Activated T-cell treated with anti-CD3 and anti-CD28 coated beads, Interleukin-2, amount 50 U/mL, for 72 hours (primary cell): ENCODE measurements at places on chromosomes 7 and 10. TPM values are rescaled to one million over a fixed set of nuclear protein-coding genes. Genes with fewer than 3 reads are reported as not detected.

DNA sequence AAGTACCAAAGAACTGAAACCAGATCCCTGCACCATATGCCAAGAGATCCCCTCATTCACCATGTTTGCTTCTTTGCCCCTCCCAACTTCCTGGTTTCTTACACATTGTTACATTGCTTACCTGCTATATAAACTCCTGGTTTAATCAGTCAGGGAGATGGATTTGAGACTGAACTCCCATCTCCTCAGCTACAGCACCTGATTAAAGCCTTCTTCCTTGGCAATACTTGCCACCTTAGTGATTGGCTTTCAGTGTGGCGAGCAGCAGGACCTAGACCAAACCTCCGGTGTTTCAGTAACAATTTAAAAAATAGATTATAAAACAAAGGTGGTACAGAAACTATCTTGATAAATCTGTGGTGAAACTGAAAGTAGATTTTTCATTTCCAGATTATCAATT is 122.6 kb downstream of the ST7 start:
- DNase-seq: no peak

GRCh38 chr10:52597189-52597863 is 175.3 kb downstream of the MBL2 start:
- DNase-seq: no peak

DNA sequence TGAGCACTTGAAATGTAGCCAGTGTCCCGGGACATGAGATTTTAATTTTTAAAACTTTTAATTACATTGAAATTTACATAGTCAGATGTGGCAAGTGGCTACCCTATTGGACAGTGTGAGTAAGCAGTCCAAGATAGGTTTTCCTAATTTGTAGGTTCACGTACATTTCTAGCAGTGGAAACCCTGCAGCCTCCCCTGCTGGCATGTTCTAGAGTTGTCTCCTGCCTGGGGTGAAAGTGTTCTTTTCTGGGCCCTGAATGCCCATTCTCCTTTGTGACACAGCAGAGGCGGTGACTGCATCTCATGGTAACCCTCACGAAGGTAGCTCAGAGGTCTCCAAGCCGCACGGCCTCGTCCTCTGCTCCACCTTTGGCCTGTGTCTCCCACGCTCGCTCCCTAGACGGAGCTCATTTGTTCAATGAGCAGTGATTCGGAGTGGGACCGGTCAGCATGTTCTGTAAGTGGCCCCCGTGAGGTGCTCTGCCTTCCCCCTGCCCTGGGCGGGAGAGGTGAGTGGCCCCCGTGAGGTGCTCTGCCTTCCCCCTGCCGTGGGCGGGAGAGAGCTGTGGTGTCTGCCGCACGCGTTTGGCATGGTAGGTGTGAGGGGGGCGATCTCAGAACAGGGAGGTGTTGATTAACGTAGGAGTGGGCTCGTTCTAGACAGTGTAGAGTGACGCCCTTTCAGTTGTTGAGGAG is 18.0 kb downstream of the WDR37 start:
- no peak for DNase-seq

- no peak for DNase-seq
Measured at GRCh38 chr7:3068530-3068929, 24.9 kb upstream of the CARD11 start.

GBX1 gene
- total RNA-seq: not detected

DNA sequence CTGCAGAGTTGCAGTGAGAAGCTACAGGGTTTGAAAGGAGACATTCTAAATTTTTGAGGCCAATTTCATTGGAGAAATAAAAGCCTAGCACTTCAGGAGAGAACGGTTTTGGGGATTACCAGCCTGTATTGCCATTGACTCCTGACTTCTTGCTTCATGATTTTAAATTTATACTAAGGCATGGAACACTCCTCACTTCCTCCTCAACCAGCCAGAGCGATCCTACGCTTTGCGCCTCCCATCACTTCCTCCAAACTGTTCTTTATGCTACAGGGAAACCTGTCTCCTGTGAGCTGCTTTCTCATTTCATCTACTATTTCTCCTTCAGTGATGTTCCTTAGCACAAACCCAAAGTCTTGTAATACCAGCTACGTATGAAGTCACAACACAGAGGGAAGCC is 495.1 kb downstream of the SUGCT start:
- no peak for DNase-seq

ERVW-1 gene
- total RNA-seq: not detected

CYP51A1 gene
- total RNA-seq: 29.9 TPM

GRCh38 chr10:129779126-129780111 is 184.7 kb downstream of the EBF3 start:
- no peak for DNase-seq

DNA sequence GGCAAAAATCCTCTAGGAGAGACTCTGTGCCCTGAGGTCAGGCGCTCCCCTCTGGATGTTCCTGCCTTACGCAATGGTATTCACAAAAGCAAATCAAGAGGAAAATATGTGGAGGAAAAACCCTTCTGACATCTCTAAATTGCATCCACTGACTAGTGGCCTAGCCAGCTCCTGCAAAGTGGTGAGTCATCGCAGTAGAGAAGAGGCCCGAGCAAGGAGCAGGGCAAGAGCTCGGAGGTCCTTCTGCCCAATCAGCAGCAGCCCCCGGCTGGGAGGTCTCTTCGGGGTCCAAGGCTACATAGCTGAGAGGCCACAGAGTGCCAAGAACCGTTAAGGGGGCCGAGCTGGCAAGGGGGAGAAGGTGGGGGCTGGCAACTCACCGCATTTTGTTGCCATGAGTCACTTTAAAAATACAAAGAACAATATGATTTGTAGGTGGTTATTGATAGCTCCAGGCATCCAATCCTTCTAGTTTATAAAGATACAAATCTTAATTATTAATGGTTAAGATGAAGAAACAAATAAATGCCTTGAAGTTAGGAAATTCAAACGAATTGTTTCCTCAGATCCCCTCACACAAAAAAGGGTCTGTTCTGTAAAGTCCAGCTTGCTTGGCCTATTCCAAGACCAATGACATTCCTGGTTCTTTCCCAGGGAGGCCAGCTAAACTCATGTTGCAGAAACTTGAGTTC is 161.6 kb downstream of the PKD1L1 start:
- no peak for DNase-seq

- no peak for DNase-seq
Measured at GRCh38 chr7:115227473-115228235, 305.8 kb downstream of the MDFIC start.

PIP gene
- total RNA-seq: not detected

DNA sequence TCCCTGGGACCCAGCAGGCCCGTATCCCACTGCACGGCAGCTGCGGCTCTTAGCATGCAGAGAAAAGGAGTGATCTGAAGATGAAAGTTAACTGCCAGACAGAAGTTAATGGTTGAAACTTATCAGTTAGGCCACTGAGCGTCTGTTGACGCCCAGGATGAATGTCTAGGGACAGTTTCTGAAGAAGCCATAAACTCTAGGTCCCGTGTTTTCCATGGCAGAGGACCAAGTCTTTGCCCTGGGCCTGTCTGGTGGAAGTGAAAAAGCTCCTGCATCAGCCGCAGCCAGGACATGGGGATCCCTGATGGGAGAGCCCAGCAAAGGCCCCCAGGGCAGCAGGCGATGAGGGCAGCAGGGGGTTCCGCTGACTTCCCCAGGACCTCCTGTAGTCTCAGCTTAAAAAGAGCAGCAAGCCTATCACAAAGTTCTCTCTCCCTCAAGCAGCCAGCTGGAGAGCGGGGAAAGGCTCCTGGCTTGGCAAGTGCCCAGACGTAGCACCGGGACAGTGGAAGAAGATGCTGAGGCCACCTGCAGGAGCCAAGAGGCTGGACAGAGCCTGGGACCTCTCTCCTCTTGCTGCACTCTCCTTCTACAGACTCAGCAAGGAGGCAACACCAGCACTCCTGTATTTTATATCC is 79.6 kb downstream of the TNS3 start:
- DNase-seq: no peak

EMX2 gene
- total RNA-seq: not detected

DNA sequence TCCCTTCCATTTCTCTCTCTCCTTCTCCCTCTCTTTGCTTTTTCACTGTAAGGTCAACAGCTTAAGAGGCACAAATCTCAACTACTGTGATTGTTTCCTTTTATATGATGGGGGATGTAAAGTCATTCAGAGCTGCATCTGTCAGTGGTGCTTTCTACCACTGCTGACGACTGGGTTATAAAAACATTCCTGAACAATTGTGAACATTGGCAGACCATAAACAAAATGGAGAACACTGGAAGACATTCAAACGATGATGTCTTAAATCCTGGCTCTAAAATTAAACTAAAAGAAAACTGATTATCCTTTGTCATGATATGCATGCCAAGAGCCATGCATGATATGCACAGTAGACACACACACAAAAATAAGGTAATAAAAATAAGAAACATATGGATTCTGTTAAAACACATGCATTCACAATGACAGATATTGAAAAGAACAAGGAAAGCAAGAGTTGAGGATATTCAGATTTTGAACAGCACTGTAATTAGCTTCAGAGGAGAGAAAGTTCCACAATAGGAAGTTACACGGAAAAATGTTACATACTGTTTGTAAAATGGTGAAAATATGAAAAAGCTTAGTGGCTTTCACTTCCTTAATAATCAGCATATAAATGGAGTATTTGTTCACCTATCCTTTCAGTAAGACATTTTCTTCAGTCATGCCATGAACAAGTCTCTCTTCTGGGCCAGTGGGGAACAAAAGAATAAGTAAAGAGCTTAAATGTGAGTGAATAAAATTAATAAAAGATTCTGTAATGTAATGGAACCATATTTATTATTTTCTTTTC is 89.2 kb downstream of the RNLS start:
- DNase-seq: no peak

DNA sequence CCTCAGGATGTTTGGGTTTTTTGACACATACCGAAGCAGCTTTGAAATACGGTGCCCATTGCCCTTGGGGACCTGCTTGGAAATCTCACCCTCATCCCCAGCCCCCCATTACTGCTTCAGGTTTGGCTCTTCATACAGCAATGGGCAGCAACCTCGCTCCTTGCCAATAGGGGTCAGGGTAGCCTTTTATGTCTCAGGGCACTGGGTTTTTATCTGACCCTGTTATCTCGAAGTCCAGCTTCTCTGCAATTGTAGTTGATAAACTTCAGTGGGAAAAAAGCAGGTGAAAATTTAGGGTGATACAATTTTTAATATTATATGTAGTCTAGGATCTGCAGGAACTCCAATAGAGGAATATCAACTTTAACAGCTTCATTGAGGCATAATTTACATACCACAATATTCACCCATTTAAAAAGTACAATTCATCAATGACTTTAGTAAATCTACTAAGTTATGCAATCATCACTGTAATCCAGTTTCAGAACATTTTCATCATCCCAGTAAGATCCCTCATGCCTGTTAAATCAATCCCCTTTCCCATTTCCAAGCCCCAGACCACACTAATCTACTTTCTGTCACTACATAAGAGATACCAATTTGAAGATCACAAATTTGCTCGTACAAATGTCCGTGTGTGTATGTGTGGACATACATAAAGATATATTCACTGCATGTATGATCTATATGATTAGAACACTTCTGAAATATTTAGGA is 386.2 kb downstream of the KCNMA1 start:
- peak; percentile 10 for DNase-seq

- no peak for DNase-seq
Measured at GRCh38 chr7:126840869-126841268, 411.9 kb downstream of the GRM8 start.

C10orf105 gene
- total RNA-seq: 0.43 TPM

RUFY2 gene
- total RNA-seq: 10.4 TPM

DNA sequence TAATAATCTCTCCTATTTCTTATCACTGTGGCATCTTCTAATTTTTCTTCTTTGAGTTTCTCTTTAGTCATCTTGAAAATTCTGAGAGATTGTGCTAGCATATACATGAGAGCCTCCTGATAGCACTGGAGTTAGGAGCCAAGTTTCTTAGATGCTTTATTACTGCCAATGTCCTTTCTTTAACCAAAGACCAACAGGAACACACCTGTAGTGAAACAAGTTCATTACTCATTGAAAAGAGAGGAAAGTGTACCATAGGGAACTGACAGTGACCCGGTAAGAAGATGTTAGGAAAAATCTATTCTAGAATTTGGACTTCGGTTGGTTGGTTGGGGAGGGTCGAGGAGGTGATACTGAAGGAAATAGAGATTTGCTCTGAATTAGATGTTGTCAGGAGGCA is 27.1 kb upstream of the CD36 start:
- DNase-seq: no peak

DNA sequence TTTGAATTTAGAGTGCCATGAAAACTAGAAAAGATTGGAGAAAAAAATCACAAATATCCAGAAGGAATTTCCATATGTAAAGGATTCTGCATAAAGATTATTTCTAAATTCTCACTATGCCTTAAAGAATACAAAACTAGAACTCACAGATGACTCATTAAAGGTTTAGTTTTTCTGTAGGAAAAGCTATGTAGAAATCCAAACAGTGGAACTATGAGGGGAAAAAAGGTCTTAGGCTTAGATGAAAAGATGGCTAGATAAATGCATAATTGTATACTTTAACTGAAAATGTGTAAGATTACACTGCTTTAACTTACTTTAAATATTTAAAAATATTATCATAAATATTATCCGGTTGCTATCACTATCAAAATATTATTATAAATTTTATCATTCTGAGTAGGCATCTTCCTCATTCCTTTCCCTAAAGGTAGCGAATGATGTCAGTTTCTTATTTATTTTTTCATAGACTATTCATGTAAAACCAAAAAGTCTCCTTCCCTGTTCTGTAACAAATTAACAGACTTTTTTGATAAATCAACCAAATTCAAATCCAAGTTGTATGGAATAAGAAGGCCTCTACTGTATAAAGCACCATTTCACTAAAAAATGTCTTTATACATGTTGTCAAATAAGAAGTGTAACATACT is 69.1 kb upstream of the COMTD1 start:
- no peak for DNase-seq

DNA sequence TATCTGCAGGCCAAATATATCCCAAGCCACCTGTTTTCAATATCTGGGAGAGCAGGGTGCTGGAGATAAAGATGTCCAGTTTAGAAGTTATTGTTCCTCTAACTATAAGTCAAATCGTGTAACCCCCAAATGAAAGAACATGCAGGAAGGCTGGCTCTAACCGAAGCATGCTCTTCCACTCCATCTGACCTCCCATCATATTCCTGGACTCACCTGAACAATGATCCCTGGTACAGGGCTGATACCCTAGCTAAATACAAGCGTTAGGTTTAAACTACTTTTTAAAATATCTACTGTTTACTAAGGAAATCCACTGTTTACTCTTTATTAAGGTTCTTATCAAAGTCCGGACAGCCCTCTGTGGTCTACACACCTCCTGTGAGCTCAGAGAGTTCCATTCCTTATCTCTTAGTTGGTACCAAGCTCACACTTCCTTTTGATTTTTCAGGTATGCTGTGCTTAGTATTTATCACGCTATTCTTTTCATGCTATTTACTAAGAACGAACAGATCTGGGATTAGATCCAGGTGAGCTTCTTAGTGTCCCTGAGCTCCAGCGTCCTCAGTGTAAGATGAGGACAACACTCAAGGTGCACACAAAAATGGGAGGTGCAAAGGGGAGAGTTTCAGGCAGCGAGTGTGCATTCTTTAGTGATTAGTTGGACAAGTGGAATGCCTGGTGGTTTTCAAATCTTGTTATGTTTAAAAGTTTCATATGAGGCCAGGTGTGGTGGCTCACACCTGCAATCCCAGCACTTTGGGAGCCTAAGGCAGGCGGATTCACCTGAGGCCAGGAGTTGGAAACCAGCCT is 23.6 kb upstream of the COBL start:
- DNase-seq: no peak
